ENCODE measurements at places on chromosomes 6 and 20.

- no peak for DNase-seq
Measured at GRCh38 chr6:138012682-138013081, 94.5 kb downstream of the PERP start.

- DNase-seq = no peak
Measured at GRCh38 chr20:49122920-49123319, 65.2 kb downstream of the STAU1 start.

DNA sequence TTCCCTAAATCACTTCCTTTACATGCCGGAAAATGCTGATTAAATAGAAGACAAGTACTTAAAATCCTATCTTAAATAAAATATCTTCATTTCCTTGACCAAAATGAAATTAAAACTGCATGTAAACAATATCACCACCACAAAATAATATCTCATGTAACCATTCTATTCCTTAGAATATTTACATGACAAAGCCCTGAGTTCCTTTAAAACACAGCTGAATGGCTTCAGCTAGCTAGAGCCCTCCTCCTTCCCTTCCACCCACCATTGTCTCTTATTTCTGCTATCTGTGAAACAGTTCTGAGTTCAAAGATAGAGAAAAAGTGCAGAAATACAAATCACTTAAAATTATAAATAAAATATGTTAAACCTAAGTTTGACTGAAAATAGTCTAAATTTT is 103.1 kb downstream of the HIVEP2 start:
- no peak for DNase-seq

- DNase-seq = no peak
Measured at GRCh38 chr6:150220634-150221551, 78.0 kb downstream of the PPP1R14C start.

DNA sequence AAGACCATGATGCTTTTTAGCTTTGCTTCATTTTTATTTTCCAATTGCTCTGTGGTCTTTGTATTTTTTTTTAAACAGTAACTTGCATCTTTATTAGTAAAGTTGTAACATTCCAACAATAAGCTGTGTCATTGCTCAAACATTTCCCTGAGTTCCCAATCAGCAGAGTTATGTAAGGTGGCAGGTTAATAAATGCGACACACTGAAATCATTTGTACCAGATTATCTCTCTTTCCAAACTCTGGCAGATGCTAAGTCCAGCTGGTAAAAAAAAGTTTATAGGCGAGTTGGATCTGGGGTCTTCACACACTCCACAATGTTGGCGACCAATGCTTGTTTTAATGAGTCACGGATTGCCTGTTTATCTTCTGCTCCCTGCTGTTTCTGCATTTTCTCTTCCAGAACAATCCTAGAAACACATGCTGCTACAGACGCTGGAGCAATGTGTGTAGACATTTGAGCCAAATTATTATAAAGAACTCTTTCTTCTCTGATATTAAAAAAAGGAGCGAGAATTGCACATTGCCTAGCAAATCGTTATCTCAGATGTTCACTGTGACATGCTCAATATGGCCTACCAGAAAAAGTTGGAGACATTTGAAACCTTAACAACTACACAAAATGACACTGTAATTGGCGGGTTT is 113.6 kb upstream of the IFNGR1 start:
- DNase-seq = no peak

DNA sequence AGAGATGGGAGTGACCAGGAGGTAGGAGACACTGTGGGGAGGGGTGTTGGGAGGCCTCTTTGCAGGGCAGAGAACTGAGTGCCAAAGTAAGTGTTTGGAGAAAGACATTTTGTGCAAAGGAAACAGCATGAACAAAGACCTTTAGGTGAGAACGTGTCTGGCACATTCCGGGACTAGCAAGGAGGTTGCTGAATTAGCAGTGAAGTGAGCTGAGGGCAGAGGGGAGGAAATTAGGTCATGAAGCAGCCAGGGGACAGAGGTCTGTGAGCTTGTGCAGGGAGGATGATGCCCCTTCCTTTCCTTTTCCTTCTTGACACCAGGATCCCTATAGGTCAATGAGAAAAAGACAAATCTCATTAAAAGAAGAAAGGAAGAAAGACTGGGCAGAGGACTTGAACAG is 21.4 kb upstream of the AHCY start:
- no peak for DNase-seq

DNA sequence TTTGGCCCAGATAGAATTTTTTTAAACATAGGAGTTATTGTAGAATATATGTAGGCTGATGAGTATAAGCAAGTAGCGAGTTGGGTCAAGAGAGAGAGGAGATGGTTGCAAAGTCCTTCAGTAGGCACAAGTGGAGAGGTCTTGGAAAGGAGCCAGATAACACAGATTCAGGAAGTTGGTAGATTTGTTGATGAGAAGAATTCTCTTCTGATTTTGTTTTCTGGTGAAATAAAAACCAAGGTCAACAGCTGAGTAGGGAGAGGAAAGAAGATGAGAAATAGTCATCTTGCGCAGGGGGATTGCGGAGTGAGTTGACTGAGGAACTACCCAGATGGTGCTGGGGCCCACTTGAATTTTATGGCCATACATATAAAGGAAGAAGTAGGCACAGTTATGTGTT is 17.4 kb upstream of the CD83 start:
- DNase-seq = no peak

GRCh38 chr20:54510541-54511129 is 35.2 kb downstream of the DOK5 start:
- DNase-seq = no peak

DNA sequence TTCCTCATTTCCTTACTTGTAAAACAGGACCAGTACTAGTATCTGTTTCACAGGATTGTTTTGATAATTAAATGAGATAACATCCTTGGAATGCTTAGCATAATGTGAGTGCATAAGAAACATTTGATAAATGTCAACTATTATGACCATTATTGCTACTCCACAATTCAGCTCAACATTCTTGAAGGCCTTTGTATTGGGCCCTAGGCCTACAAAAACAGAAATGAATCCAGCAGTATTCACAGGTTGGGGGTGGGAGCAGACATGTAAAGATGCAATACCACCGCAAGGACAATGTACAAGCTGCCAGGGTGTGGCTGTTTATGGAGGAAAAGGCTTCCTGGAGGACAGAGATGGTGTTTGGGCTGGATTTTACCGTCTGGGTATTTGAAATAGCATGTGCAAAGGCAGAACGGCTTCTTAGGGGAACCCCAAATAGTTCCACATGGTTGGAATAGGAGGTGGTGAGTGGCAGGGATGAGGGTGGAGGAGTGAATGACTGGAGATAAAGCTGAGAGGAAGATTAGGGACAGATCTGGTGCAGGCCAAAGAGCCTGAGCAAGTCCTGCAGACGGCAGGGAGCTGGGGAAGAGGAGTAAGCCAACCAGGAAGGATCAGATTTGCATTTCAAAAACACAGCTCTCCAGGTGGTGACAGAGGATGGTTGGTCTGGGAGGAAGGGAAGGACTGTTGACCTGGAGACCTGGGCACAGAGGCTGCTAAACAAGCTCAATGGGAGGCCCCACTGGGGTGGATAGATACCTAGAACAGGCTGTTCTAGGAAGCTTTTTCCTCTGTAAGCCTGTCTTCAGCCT is 57.0 kb upstream of the EPB41L1 start:
- no peak for DNase-seq

- no peak for DNase-seq
Measured at GRCh38 chr6:124747349-124747748, 214.9 kb upstream of the RNF217 start.

DNA sequence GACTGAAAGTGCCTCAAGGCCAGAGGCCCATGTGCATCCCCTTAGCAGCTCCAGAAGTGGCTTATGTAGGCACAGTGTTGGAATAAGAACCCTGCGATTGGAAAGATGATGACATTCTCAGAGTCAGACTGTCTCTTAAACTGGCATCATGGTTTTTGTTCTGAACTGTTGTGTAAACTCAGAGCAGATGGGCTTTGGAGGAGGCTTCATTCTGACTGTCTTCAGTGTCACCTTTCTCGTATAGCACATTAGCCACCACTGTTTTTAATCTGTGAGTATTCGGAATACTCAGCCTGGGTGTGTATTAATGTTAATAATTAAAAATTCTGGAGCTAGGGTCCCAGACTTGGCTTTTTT is 140.9 kb downstream of the JARID2 start:
- no peak for DNase-seq

- no peak for DNase-seq
Measured at GRCh38 chr6:23006656-23007055, 437.3 kb downstream of the HDGFL1 start.

- no peak for DNase-seq
Measured at GRCh38 chr6:11972270-11972669, 39.8 kb upstream of the HIVEP1 start.

- no peak for DNase-seq
Measured at GRCh38 chr6:18491308-18492045, 104.3 kb downstream of the RNF144B start.

DNA sequence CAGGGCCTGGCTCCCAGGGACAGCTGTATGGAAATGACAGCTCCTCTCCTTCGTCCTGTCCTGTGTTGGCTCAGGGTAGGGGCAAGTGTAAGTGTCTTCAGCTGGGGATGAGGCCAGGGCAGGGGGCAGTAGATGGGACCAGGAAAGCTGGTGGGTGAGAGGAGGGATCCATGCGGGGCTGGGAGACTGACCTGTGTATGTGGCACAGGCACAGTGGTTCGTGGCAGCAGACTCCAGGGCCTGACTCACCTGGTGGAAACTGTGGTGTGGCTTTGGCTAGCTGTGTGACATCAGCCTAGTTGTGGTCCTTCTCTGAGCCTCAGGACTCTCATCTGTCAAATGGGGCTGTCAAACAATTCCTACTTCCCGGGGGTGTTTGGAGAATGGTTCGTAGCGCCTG is 13.7 kb upstream of the SCRT2 start:
- DNase-seq = peak; percentile 50

GRCh38 chr20:57661746-57662455 is 41.7 kb upstream of the ZBP1 start:
- no peak for DNase-seq

DNA sequence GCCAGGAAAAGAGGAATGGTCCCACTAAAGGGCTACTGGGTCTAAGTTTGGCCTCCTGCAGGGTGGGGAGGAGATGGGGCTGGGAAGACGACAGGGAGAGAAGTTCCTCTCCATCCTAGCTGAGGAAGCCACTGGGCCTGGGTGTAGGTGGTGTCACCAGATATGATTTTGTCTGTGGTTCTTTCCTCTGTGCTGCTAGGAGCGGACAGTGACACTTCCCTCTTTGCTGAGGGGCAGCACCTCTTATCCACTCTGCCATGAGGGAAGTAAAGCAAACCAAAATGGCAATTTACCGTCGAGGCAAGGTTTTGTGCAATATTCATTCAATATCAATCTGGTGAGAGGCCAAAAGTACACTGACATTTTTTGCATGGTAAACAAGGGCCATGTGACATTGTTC is 33.0 kb upstream of the NR2E1 start:
- DNase-seq = no peak

DNA sequence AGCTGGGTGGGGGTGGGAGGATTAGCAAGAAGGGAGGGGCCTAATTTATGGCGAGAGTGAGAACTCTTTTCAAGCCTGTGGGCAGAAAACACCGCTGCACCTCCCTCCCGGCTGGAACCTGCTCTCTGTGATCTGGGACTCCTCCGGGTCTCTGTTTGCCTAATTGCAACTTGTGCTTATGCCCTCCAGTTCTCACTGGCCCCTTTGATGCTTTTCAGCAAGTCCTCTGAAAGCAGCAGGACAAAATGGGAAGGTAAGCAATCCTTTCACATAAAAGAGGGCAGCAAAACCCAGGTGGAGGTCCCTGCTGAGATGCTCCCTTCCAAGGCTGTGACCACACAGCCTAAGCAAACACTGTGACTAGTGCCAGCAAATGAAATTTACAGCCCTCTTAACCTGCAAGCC is 523.0 kb upstream of the FLRT3 start:
- no peak for DNase-seq

GRCh38 chr6:30615958-30616810 is 859 bp downstream of the PPP1R10 start:
- peak; percentile 69 for DNase-seq

- DNase-seq = no peak
Measured at GRCh38 chr6:34496103-34496685, 30.3 kb downstream of the PACSIN1 start.

DNA sequence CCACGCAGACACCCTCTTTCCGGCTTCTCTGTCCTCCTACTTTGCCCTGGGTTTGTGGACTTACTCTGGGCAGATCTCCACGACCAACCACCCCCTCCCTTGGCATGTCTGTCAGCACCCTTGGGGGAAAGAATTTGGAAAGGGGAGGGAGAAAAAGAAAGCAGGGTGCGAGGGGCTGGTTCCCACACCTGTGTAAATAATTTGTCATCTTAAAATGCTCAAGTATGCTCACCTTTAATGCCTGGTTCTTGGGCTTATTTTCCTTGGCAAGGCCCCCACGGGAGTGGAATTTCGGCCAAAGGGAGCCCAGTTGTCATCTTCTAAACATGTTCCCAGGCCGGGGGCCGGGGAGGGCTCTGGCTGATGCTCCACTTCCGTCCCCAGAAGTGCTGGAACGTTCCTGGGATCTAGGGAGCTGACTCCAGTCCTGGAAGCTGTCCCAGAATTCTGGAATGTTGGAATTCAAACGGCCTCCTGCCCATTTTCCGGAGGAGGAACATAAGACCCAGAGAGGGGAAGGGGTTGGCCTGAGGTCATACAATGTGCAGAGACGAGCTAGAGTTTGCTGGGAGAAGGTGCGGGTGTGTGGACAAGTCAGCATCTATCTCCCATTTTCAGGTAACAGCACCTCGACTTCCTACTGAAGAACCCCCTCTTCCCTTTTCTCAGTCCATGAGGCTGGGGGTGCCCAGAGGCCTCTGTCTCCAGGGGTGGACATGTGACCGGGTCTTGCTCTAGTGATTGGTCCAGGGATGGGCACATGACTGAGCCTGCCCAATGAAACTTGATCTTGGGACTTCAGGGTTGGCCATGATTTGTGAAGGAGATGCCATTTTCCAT is 122.3 kb downstream of the CEBPB start:
- DNase-seq = peak; percentile 91

GRCh38 chr6:99612551-99613408 is 6.1 kb downstream of the PRDM13 start:
- DNase-seq = no peak

DNA sequence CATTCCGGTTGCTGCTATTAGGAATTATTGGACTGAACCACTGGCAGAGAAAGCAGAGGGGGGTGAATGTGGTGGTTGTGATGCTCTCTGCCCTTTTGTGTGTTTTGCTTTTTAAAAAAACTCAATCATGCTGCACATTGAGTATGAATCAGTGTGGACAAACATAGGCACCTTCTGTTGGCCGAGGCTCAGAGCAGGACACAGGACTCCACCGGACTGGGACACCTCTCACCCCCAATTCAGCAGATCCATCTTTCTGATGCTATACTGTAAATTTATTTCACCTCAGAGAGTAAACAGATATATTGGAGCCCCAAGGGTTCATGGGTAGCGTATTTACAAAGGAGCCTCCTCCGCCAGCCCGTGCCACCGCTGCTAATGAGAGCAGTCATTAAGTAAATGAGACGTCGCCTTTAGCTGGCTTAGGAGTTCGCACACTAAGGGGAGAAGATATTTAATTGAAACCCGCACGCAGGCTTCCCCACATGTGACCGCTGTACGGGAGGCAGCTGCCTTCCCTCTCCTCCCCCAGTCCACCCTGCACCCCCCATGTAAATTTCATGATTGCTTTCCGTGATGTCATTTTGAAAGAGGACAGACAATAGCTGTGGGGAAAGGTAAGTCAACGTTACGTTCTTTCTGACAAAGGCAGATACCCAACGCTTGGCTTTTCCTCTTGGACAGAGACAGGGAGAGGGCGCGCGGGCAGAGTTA is at the start of gene MYT1:
TSS of gene MYT1 (plus strand) at position 330 of the 714 bp plus-strand sequence. CDS start 34,410 bp downstream, outside the sequence.
- no peak for DNase-seq
